ENCODE measurements at places on chromosomes 6 and 20.

- DNase-seq = no peak
Measured at GRCh38 chr6:54970337-54970736, 123.8 kb downstream of the FAM83B start.

- no peak for DNase-seq
Measured at GRCh38 chr20:41163821-41164220, 26.5 kb downstream of the PLCG1 start.

DNA sequence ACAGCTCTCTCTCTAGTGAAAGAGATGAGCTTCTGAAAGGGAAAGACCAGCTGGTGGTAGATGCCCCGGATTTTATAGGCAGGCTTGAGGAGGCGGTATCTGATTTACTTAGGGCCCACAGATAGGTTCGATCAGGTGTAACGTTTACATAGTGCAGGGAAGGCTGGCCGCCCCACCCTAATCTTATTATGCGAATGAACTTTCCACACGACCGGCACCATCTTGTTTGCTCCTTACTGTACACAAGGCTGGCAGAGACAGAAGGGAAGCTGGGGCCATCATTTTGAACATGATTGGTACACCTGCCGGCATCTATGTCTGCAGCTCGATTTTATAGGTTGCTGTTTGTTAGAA lies 212.0 kb upstream of the JARID2 start:
- DNase-seq = no peak

- DNase-seq = no peak
Measured at GRCh38 chr6:40194447-40195170, 260.3 kb upstream of the MOCS1 start.

- DNase-seq = no peak
Measured at GRCh38 chr6:22222469-22222868, 74.4 kb downstream of the PRL start.

- DNase-seq = no peak
Measured at GRCh38 chr6:129749749-129750120, 39.8 kb upstream of the ARHGAP18 start.
